Effector memory CD4-positive, alpha-beta T cell (primary cell): ENCODE measurements at places on chromosomes 7 and 10.

GRCh38 chr10:77358656-77359055 is 279.0 kb downstream of the KCNMA1 start:
- H3K4me1 ChIP-seq, result no peaks in the 10 kb centered on the region
- no peaks in the 10 kb centered on the region for H3K36me3 ChIP-seq
- no peak for DNase-seq
- H3K4me3 ChIP-seq, result no peak overlapping the region
- no peak overlapping the region for H3K27ac ChIP-seq

- H3K4me3 ChIP-seq, result no peak overlapping the region
- no peak for DNase-seq
- no peaks in the 10 kb centered on the region for H3K4me1 ChIP-seq
- H3K27me3 ChIP-seq, result no peaks in the 10 kb centered on the region
- H3K27ac ChIP-seq, result no peak overlapping the region
These were observed 179.3 kb downstream of the TFEC start for GRCh38 chr7:115851291-115851690.

- H3K4me1 ChIP-seq, result peaks cover 18% of the 10 kb centered on the region
- DNase-seq, result no peak
- H3K4me3 ChIP-seq, result no peak overlapping the region
These were observed 43.4 kb upstream of the SRGN start for GRCh38 chr10:69044546-69044945.

DNA sequence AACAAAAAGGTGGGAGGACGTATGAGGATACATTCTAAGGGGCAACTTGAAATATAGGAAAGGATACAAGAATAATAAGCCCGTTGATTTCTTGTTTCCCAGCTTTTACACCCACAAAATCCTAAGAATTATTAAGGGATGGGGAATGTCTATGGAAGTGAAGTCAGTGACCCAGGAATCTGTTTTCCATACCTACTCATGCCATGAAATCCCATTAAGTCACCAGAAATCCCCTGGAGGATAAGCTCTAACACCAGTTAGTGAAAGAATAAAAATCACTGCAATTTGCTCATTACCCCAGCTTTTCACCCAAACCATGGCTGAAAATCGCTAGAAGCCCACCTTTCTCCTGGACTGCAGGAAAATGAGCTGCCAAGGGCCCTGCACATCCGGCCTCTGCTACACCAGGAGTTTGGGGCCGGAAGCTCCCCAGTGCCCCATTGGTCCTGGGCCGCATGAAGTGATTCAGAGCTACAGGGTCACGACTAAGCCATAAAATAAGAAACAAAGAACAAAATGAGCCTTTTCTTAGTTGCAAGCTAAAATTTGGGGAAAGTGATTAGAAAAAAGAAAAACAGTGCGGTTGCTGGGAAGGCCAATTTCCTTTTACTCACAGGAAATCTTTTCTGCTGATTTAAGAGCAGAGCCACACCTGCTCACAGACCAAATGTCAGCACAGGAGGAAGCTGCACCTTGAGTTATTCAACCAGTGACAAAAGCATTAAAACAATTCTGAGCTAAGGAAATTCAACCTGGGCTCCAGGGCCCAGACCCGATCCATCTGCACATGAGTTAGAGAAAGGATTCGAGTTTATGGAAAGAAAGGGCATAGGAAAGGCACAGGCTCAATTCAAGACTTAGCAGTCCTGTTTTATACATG is 40.3 kb downstream of the HIPK2 start:
- no peaks in the 10 kb centered on the region for H3K36me3 ChIP-seq
- no peak overlapping the region for H3K4me3 ChIP-seq
- no peaks in the 10 kb centered on the region for H3K27me3 ChIP-seq
- peaks cover 12% of the 10 kb centered on the region for H3K4me1 ChIP-seq
- no peak overlapping the region for H3K27ac ChIP-seq
- no peak for DNase-seq

- no peaks in the 10 kb centered on the region for H3K36me3 ChIP-seq
- no peaks in the 10 kb centered on the region for H3K4me1 ChIP-seq
- no peak overlapping the region for H3K4me3 ChIP-seq
- no peaks in the 10 kb centered on the region for H3K27me3 ChIP-seq
- DNase-seq, result no peak
These were observed 17.7 kb downstream of the FRG2B start for GRCh38 chr10:133608855-133609254.

- no peak overlapping the region for H3K27ac ChIP-seq
- H3K4me1 ChIP-seq, result peaks cover 14% of the 10 kb centered on the region
- H3K4me3 ChIP-seq, result no peak overlapping the region
- H3K36me3 ChIP-seq, result no peaks in the 10 kb centered on the region
These were observed 3.0 kb upstream of the ABHD11 start for GRCh38 chr7:73741600-73741999.

DNA sequence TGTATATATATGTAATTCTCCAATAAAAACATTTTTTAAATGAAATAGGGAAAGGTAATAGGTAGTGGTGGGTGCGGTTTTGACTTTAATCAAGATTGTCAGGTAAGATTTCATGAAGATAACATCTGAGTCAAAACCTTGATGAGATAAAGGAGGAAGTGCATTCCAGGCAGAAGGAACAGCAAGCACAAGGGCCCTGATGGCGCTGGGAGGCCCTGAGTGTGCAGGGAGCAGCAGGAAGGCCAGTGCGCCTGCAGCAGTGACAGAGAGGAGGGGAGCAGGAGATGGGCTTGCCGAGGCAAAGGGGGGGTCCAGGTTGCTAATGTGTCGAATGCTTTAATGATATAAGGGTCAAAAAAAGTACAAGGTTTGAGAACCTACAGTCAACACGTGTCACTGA is 69.8 kb downstream of the GNA12 start:
- no peak overlapping the region for H3K4me3 ChIP-seq
- DNase-seq, result no peak
- no peak overlapping the region for H3K27ac ChIP-seq
- no peaks in the 10 kb centered on the region for H3K36me3 ChIP-seq

DNA sequence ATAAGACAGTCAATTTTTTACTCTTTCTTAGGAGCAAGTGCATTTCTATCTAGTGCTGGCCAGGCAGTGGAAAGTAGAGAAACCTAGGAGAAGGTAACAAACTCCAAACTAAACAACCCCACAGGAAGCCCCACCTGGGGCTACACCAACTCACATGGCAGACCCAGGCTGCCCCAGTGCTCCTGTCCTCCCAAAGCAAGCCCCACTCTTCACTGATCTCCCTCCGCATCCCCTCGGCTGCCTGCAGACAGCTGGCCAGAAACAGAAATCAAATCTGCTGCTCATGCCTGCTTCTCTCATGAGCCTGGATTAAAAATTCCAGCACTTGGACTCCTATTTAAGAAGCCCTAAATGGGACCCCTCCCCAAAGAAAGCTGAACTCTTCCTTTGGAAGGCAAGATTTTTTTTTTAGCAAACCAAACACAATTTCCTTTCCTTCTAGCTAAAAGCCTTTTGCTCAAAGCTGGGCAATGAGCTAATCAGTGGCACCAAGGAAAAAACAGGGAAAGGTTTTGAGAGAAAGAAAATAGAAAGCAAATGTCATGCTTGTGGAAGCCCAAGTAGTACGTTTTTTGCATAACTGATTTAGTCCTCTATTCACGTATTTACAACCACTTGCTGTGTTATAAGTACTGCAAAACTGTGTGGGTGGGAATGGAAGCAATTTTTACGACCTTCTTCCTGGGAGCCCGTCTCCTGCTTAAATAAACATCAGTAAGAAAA is 10.8 kb downstream of the PDE1C start:
- no peaks in the 10 kb centered on the region for H3K27me3 ChIP-seq
- no peak overlapping the region for H3K4me3 ChIP-seq
- H3K27ac ChIP-seq, result no peak overlapping the region
- no peak for DNase-seq
- H3K4me1 ChIP-seq, result no peaks in the 10 kb centered on the region

DNA sequence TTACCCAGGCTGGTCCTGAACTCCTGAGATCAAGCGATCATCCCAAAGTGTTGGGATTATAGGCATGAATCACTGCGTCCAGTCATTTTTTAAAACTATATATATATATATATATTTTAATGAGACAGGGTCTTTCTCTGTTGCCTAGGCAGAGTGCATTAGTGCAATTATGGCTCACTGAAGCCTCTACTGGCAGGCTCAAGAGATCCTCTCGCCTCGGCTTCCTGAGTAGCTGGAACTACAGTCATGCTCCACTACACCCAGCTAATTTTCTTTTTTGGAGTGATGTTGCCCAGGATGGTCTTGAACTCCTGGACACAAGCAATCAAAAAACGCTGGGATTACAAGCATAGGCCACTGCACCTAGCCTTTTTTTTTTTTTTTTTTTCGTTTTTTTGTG is 55.3 kb upstream of the KAT6B start:
- no peaks in the 10 kb centered on the region for H3K27me3 ChIP-seq
- no peak overlapping the region for H3K27ac ChIP-seq
- H3K4me3 ChIP-seq, result no peak overlapping the region
- no peaks in the 10 kb centered on the region for H3K4me1 ChIP-seq
- no peak for DNase-seq

GRCh38 chr7:128310499-128310898 is 33.2 kb downstream of the RBM28 start:
- H3K27me3 ChIP-seq, result no peaks in the 10 kb centered on the region
- no peak for DNase-seq
- no peaks in the 10 kb centered on the region for H3K4me1 ChIP-seq
- peaks cover 77% of the 10 kb centered on the region for H3K36me3 ChIP-seq

DNA sequence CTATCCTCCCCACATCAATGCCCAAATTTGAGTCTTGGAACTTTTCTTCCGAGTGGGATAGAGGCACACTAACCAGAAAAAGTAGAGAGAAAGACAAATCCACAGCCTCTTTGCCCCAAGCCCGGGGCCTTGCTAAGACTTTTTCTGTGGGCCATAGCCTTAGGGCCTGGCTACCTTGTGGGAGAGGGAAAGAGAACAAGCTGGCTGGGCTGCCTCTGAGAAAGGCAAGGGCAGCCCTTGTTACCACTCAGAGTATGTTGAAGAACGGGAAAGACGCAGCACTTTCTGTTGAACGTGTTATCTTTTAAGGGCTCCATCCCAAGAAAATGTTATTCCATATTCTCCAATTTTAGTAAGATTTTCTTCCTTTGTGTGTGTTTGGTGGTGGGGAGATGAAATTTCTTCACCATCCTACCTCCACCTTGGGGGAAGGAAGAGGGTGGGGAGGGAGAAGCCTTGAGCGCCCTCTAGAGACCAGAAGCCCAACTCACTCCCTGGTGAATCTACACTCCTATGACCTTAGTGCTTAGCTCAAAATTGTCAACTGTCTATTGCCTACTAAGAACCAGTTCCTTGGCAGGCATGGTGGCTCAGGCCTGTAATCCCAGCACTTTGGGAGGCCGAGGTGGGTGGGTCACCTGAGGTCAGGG is 3.9 kb upstream of the NRF1 start:
- no peak overlapping the region for H3K4me3 ChIP-seq
- no peaks in the 10 kb centered on the region for H3K27me3 ChIP-seq
- DNase-seq, result no peak
- no peak overlapping the region for H3K27ac ChIP-seq
- no peaks in the 10 kb centered on the region for H3K4me1 ChIP-seq
- no peaks in the 10 kb centered on the region for H3K36me3 ChIP-seq

GRCh38 chr7:150447966-150448788 is 2.3 kb upstream of the GIMAP8 start:
- no peaks in the 10 kb centered on the region for H3K36me3 ChIP-seq
- peak overlapping the region; percentile 89 for H3K27ac ChIP-seq
- no peaks in the 10 kb centered on the region for H3K27me3 ChIP-seq
- peak overlapping the region; percentile 17 for H3K4me3 ChIP-seq
- no peak for DNase-seq
